Body of pancreas (tissue), 4 donors: ENCODE measurements at places on chromosomes 5 and 9.

DNA sequence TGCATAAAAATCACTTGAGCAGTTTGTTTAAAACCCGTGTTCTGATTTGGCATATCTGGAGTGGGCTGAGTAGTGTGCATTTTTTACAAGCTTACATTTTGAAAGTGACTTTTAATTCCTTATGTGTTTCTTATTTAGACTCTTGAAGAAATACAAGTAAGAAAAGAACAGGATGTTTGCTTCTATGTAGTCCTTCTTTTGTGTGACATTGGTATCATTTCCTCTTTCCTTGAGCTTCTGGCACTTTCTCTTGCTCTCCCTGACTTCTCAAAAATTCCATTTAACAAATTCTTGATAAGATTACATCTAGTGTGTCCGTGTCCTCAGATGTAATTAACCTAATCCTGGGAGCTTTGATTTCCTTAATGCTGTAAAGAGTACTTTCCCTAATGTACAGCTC lies 12.5 kb downstream of the GARNL3 start:
- DNase-seq, result no peak

DNA sequence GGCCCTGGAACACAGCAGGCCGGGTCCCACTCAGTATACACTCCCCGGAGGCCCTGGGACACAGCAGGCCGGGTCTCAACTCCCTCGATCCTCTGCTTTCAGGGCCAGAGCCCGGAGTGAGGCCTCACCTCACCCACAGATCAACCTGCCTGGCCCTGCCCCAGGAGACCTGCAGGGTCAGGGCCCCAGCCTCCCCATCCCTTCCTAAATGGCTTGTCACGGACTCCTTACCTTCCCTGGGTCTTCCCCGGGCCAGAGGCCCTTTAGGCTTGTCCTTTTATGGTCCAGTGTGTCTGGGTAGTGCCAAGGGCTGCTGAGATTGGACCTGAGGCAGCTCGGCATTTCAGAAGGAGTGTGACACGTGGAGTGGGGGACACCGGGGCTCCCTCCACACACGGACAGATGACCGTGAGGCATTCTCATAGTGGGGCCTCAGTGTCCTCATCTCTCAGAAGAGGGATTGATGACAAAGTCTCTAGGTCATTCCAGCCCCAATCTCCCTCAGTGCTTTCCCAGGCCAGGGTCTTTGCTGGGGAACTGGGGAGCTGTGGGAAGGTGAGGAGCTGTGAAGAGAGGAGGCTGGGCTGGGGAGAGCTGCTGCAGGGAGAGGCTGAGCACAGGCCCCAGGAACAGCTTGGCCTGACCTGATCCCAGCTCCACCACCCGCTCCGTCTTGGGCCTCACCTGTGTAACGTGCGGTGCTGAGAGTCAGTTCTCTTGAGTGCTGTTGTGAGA lies 18.0 kb upstream of the PLEKHG4B start:
- DNase-seq, result no peak

- DNase-seq, result no peak
These were observed 21.8 kb upstream of the BARX1 start for GRCh38 chr9:93976973-93977372.

GRCh38 chr5:36530215-36530614 lies 76.2 kb upstream of the SLC1A3 start:
- no peak for DNase-seq

DNA sequence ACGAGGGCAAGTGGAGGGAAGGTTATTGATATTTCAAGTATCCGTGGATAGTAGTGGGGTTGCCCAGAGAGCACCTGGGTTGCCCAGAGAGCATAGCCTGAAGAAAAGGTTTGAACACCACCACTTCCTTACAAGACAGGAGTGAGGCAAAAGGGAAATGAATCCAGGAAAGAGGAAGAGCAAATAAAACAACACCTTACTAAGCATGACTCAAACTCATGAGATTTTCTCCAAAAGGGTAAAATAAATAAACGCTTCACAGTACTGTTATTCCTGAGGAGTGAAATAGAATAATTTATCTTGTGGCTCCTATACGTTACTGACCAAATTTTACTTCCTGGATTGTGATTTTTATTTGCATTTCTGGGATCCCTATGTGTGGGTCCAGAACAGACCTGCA lies 65.2 kb upstream of the PTPRD start:
- DNase-seq, result no peak

- peak; percentile 36 for DNase-seq
These were observed 57.0 kb downstream of the COL15A1 start for GRCh38 chr9:99000476-99001395.

DNA sequence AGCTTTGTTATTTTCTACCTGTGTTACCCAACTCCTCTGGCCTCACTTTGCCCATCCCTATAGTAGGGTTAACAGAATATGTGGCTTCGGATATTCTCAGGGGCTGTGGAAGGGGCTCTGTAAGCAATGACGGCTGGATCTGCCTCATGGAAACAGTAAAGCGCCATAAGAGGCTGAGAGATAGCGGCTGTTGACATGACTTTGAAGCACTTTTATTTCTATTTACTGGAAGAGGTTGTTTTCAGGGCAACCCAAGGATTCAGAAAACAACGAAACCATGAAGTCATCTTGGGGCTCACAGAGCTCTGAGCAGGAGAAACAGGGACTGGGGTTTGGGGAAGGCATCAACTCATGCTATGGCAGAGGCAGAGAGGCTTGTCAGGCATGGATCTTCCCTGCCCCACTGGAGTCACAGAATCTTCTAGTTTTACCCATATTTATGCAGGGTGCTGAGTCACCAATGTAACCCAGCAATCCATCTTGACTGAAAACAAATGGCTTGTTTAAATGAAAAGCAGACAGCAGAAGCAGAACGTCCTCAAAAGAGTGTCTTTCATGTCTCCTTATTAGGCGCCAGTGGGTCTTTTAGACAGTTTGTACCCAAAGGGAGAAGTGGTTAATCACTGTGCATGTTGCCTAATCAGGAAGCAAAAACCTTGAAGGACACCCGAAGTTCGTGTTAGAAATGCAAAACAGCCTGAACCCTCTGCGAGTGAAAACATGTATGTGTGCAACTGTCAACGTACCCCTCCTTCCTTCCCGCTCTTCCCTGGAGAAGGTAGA lies 113.0 kb downstream of the COL23A1 start:
- no peak for DNase-seq

DNA sequence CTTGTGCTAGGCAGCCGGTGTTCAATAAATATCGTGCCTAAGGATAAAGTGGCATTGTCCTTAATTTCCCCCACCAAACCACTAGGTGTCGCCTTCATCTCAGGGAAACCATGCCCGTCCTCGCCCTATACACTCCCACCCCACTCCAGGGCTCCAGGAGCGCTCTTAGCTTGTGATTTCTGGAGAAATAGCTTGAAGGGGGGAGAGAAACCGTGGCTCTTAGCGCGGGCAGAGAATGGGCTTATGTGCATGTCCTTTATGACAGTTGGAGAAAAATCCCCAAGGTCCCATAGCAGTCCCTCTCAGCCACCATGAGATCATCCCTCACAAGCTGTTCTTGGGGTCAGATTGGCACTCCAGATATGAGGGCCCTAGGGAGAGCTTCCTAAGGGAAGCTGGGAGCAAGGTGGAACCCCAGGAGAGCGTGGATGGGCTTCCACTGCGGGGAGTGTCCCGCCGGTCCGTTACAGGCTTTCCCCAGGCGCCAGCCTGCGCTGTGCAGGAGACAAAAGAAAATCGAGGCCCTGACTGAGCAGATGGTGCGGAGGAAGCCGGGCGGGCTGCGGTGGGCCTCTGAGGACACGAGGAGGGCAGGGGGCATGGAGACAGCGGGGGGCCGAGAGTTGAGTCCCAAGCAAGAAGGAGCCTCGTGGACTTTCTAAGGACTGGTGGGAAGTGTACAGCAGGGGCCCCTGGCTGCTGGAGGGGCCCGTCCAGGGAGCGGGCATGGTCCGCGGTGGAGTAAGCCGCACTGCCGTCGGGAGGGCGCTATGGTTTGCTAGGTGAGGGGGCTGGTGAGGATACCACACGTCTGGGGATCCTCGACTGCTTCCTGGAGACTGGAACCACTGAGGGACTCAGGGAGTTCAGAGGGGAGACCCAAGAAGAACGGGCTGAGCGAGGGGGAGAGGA lies 750 bp upstream of the NPR2 start:
- peak; percentile 71 for DNase-seq

DNA sequence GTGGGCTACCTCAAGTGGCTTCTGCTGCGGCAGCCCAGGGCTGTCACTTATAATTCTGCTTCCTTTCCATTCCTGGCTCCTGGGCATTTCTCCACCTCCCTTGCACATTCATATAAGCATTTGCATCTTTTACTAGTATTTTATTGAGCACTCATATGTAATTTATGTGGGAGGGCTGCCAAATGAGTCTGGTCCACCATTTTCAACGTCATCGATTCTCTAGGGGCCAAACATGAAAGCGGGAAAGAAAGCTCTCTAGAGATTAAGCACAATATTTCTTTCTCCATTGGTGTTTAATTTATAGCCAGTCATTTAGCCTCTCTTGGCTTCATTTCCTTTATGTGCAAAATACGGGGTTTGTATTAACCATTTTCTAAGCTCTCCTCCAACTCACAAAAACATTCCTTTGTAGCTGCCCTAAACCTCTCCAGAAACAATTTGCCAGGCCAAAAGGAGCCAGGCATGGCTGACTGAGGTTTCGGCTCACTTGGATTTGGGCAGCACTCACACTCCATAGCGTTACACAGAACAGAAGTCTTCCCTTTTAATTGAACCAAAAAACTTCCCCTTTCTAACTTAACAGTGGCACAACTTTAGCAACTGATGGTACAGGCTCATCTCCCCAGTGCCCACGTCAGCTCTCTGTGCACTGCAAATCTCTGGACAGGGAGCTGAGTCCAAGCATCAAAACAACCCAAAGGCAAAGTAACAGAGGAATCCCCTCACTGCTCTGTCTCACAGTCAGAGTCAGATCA lies 183.5 kb downstream of the ROR2 start:
- DNase-seq, result no peak

GRCh38 chr5:110752953-110753352 lies 14.1 kb downstream of the SLC25A46 start:
- DNase-seq, result no peak

- DNase-seq, result no peak
These were observed 933 bp upstream of the TGFBR1 start for GRCh38 chr9:99103901-99104458.

GRCh38 chr9:68672215-68672614 lies 32.8 kb upstream of the PIP5K1B start:
- no peak for DNase-seq

- DNase-seq, result peak; percentile 43
These were observed 397.8 kb downstream of the GADD45G start for GRCh38 chr9:90002397-90003271.

GRCh38 chr9:98024702-98025101 lies 31.8 kb upstream of the NANS start:
- no peak for DNase-seq

DNA sequence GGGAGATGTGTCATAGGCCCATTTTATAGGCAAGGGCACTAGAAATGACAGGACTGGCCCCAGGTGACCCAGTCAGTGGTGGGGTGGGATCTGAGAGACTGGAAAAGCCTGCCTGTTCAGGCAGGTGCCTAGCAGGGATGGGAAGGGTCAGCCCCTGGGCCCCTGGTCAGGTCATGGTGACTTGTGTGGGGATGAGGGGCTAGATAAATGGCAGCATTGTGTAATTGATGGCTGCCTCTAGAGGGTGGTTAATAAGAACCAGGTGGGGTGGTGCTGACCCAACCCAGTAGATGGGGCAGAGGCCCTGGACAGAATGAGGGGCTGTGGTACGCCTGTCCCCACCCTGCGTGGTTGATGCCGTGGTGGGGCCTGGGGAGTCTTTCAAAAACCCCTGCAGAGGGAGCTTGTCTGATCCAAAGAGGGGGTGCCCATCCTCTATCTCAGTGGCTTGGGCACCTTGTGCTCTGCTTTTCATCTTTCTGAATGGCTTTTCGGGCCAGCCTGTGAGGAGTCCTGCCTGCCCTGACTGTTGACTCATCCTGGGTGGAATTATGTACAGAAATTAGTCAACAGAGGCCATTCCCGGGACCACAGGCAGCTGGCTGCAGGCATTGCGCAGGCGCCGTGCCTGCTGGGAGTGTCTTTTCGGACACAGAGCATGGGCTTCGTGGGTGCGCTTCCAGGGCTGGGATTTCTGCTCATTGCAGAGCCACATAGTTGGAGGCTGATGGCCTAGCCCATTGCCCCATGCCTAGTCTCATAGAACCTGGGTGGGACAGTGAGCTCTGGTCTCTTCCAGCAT lies 93.6 kb upstream of the PITX1 start:
- no peak for DNase-seq

DNA sequence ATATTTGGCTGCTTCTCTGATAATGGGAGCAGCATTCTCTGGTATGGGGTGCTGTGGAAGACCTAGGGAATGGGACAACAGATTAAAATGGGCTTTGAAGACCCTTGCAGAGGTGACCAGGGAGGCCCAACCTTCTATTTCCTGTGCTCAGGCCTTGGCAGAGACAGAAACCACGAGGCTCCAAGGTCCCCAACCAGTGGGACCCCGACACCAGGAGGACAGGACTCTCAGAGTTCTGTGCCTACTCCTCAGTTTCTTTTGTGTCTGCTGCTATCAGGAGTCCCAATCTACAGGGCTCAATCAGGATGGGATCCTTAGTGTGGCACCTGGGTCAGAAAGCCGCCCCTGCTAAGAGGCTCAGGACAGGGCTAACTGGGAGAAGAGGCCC lies 29.3 kb downstream of the CSF2 start:
- no peak for DNase-seq

DNA sequence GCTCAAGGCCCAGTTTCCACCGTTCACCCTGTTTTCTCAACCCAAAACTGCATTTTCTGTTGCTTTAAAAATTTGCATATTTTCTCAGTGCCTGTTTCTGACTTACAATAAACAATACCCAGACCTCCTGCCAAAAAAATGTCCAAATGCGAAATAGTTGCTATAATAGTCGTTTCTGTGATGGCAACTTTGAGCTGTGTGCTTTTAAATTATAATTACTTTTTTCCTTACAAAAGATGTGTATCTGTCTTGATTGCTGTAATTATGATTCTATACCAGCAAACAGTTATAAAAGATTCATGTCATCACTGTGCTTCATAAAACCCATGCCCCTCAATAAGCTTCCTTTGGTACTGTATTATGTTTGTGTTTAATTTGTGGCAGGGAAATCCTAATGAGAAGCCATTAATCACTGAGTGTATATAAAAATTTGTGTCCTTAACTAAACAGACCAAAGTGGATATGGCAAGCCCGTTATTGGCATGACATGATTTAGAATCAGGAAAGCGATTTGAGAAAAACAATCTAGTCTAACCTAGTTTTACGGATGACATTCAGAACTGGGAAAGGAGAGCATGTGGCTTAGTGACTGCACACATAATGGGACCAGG lies 5.4 kb upstream of the SLC1A3 start:
- no peak for DNase-seq

- DNase-seq, result peak; percentile 69
These were observed 12.7 kb downstream of the STK10 start for GRCh38 chr5:172175263-172175719.

- DNase-seq, result no peak
These were observed 218.6 kb downstream of the PAPPA start for GRCh38 chr9:116372081-116372673.

DNA sequence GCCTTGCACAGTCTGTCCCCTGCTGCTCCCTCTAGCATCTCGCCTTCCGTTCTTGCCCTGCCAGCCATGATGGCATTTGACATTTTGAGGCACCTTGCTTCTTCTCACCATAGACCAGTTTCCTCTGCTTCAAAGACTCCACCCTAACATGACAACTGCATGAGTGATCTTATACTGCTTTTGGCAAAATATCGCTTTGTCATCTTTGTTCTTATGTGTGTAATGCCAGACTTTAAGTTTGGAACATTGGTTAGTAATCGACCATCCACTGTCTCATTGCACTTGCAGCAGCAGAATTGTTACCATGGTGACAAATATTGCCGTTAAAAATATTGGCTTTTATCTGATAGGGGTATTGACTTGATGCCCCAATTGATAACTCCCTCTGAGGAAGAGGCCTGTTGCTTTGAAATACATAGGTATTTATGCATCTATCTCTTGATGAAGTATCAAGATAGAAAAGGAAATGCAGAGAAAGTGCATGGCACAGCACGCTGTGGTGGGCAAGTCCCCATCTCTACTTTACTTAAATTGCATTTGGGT lies 6.8 kb downstream of the GARIN3 start:
- no peak for DNase-seq
